Activated naive CD4-positive, alpha-beta T cell treated with Interleukin-2 at 50 U/mL for 16 hours (primary cell): ENCODE measurements at places on chromosomes 3 and 15.

- no peak for DNase-seq
Observed at GRCh38 chr3:194443901-194444300, 42.9 kb downstream of the ATP13A3 start.

DNA sequence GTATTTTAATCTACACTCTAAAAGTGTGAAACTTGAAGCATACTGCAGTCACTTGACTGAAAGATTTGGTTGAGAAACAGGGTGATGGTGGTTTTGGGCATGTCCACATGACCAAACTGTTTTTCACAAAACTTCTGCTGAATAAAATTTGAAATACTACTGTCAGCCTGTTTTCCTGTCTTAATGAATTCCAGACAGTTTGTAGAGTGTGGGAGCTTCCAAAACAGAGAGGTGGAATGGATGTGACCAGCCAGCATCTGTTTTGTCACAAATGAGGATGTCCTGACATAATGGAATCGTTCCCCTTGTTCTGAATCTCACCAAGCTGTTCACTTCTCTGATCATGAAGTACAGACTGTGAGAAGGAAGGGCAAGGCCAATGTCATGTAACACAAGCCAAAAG is 11.8 kb downstream of the MITF start:
- no peak for DNase-seq

DNA sequence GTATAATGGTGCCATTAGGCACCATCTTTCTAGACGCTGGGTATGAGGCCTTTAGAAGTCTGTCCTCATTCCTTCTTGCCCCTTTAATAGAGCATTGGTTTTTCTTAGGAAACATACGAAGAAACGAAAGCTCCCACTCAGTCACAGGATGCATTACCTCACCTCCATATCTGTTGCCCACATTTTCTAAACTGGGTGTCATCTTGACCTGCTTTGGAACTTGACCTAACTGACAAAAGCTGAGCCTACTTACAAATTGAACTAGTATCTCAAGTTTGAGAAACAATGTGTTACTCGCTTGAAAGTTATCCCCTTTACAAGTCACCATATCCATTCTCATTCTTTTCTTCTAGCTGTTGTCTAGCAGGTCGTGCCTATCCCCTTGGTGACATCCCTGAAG is 102.7 kb downstream of the VPS8 start:
- no peak for DNase-seq

GRCh38 chr3:37765591-37766488 is 95.8 kb upstream of the CTDSPL start:
- no peak for DNase-seq

DNA sequence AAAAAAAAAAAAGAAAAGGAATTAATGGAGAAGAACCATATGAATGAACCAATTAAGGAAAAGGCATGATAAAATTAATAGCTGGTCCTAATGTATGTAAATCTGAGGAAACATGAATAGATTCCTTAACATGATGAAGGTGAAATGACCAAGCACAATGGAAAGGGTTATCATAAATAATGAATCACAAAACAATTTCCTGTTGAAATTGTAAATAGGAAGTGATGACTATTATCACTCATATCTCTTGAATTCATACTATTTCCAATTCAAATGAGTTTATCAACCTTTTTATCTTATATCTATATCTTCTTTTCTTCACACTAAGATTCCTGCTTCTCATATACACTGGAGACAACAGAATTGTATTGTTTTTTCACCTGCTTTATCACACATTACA is 32.0 kb downstream of the AADACL2 start:
- DNase-seq, result no peak

DNA sequence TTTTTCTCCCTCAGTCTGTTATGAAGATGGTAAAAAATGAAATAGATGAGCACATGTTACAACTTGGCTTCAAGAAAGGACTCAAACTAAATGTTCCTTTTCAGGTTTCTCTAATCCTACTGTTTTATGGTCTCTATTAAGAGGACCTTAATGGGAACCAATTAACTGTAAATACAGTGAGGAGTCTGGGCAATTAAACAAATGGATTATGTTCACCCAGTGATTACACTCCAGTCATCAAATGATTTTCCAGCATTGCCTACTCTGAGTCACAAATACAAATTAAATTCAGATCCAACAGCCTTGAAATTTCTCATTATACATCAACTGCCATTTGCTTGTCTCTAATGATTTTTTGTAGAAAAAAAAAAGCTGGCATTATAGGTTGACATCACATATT is 129.2 kb downstream of the NEK10 start:
- no peak for DNase-seq

DNA sequence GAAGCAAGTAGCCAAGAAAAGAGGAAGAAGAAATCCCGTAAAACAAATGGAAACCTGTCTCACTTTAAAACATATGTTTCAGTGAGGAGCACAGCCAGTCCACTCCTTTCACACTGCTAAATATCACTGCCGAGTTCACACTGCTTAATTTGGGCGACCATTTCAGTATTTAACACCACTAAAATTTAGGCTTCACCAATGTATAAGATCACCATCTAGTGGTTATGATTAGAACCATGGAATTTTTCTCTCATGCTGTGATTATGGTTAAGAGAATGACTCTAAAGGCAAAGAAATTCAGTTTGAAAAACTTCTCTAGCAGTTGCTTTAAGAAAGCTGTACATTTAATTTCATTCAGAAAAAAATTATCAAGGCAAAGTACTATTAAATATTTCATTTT is 16.6 kb downstream of the SLC4A7 start:
- DNase-seq, result no peak

GRCh38 chr15:71328453-71328852 is 213.2 kb downstream of the THSD4 start:
- no peak for DNase-seq

- DNase-seq, result no peak
Observed at GRCh38 chr15:32824777-32825176, 107.0 kb downstream of the GREM1 start.
